ENCODE measurements at places on chromosomes 2 and 18.

DNA sequence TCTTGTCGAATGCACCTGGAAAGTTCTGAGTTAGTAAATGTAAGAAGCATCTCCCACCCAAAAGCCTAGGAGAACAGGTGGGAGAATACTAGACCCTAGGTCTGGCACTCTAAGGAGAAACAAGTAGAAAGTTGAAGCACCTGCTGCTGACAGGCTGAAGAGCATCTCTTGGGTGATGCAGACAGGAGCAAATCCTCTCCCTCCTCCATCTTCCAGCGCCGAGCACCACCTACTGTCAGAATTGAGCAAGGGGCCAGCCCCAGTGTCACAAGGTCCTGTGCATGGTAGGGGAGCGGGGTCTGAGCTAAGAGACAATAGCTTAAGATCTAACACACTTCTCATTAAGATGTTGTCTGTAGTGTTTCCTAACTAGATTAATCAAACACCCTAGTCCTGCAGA, 52.9 kb downstream of the HK2 start:
- DNase-seq = no peak

DNA sequence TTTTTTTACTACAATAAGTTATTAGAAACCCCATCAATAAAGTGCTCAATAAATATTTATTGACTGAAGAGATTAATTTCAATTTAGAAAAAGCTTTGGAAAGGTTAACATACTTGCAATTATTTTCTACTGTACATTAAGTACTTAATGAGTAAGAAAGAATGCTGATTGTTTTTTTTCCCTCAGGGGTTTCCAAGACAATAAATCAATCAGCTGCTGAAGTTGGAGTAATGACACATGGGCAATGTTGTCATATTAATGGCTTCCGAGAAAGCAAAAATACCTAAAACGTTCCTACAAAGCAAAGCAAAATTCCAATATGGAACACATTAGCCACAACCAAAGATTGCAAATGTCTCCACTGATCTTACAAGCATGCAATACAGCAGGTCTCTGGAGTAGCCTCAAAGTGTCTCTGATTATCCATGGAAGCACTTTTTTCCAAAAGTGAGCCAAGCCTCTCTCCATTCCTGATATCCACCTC, 66.7 kb downstream of the ZC3H6 start:
- DNase-seq = no peak

DNA sequence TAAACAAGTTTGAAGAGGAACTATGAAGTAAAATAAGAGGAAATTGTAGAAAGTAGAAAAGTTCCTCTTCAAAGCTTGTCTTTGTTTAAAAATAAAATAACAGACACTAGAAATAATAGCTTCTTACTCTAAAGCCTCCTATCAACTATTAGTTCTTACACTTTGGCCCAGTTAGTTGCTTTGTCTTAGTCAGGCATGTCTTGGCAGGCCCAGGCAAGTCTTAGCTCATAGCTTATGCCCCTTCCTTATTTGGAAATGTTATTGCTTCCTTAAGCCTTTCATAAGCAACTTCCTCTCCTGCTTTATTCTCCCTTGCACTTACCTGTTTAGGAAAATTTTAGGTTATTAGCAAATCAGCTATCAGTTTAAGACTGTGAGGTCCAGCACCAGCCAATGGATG, 950.6 kb upstream of the LRATD1 start:
- no peak for DNase-seq

- DNase-seq = no peak
Measured at GRCh38 chr2:145000376-145000775, 480.5 kb upstream of the ZEB2 start.

GRCh38 chr18:36328916-36329315, 31.4 kb downstream of the FHOD3 start:
- no peak for DNase-seq

DNA sequence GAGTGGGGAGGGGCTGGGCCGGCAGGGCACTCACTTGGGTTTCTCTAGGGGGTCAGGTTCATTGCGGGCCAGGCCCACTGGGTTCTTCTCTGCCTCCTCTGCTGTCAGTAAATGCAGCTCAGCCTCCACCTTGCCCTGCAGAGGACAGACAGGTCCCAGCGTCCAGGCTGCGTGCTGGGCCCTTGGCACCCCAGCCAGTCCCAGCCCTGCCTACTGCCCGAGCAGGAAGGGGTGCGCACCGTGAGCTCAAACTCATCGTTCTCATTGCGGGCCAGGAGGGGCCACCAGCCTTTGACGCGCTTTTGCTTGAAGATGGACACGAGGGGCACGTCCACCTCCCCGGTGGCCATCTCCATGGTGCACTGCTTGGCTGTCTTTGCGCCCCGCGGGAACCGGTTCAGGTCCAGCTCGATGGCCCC, 17.3 kb downstream of the OTOF start:
- no peak for DNase-seq

GRCh38 chr2:240435948-240436682, 652 bp downstream of the GPC1 start:
- DNase-seq = peak; percentile 72

GRCh38 chr2:42084231-42084671, 36.4 kb downstream of the PKDCC start:
- no peak for DNase-seq

- no peak for DNase-seq
Measured at GRCh38 chr2:64699712-64700111, 46.0 kb upstream of the SERTAD2 start.

GRCh38 chr2:1997409-1997808, 253.1 kb upstream of the PXDN start:
- DNase-seq = no peak

GRCh38 chr2:105324101-105324500, 5.4 kb downstream of the TGFBRAP1 start:
- DNase-seq = no peak

DNA sequence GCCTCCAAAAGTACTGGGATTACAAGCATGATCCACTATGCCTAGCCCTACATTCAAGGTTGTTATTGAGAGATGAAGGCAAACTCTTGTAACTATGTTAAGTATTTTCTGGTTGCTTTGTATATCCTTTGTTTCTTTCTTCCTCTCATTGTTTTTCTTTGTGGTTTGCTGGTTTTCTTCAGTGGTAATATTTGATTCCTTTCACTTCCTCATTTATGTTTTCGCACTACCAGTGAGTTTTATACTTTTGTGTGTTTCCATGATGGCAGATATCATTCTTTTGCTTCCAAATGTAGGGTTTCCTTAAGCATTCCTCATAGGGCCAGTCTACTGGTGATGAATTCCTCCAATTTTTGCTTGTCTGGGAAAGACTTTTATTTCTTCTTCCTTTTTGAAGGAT, 90.2 kb downstream of the NCK2 start:
- DNase-seq = no peak

- DNase-seq = no peak
Measured at GRCh38 chr2:11379558-11379957, 35.1 kb upstream of the ROCK2 start.

- DNase-seq = no peak
Measured at GRCh38 chr2:120670371-120670770, 65.3 kb upstream of the GLI2 start.

DNA sequence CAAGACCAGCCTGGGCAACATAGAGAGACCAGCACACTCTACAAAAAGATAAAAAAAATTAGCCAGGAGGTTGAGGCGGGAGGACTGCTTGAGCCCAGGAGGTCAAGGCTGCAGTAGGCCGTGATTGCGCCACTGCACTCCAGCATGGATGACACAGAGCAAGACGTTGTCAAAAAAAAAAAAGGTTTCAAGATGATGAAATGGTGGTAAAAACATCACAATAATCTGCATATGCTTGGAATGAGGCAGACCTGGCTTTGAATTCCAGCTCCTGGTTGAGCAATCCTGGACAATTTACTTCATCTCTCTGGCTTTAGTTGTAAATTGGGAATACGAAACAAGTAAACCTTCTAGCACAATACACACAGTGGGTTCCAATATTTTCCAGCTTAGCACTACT, 24.1 kb downstream of the USP40 start:
- DNase-seq = no peak

DNA sequence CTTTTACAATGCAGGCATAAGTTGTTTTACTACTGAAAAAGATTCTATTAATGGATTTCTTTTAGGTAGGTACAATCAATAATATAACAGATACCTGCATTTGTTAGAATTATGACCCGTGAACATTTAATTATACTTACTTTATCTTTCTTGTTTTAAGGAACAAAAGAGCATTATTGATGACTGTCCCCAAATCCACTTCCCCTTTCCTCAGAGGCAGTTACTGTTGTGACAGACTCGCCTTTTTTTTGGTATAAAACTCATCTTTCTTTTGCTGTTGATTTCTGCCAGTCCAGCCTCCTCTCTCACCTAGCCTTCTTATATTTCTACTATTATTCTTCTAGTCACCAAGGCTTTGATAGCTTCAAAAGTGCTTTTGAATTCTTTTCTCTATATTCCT, 12.1 kb downstream of the ACTR3 start:
- DNase-seq = no peak

DNA sequence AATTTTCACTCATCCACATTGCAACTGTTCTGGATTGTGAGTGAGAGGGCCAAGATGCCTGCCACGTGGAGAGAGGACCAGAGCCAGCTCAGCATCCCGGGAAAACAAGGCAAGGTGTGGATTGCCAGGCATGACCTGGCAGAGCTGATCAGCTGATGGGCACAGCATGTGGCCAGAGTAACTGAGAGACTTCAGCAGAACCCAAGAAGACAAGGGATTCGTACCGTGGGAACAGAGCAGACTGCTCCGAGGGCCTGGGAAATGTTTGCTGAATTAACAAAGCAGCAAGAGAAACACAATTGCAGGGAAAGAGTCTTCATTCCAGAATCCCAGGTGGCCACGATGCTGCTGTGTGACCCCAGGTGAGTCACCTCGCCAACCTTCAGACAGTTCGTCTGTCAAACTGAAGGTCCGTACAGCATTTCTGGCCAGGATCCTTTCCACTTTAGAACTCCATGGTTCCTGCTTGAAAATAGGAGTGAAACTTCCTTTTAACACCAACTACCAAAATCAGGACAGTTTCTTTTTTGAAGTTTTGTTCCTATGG, 26.3 kb upstream of the POMC start:
- DNase-seq = peak; percentile 35

DNA sequence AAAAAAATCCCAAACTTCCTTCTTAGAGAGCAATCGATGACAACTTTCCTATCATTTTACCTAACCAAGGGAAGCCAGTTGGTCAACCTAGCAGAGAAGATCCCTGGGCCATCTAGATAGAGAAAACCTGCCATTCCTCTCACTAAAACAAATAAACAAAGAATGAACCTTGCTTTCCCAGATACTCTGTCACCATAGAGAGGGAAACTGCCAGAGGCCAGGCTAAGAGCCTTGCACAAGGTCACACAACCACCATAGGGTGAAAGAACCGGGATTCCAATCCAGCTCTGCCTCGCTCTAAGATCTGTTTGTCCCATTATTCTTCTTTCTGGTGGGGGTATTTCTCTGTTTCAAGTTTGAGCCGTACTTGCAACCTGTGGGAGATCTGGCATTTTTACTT, 154.6 kb downstream of the CYRIA start:
- no peak for DNase-seq

GRCh38 chr2:1542971-1543370, 129.7 kb downstream of the TPO start:
- DNase-seq = no peak

DNA sequence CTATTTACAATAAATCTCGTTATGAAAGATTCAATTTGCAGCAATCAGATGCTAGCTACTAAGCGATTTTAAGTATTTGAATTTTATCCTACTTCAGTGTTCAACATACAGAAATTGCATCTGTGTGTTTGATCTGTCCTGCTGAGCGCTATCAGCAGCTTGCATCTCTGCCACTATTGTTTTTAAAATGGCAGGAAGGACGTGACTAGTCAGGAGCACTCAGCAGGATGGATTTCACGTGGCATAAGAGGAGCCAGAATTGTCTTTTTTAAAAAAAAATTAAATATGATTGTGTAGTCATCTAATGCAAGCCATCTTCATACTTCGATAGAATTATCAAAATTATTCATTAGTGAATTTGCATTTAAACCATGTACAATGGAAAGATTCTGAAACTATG, 2.8 kb upstream of the KLHL14 start:
- no peak for DNase-seq
